ENCODE measurements at places on chromosomes 2 and 18. TPM values are rescaled to one million over a fixed set of nuclear protein-coding genes. Genes with fewer than 3 reads are reported as not detected.

GRCh38 chr18:44961288-44961995, 280.8 kb downstream of the SETBP1 start:
- no peak overlapping the region for H3K4me3 ChIP-seq
- no peak for DNase-seq
- H3K27me3 ChIP-seq = no peaks in the 10 kb centered on the region
- H3K4me1 ChIP-seq = no peaks in the 10 kb centered on the region

GRCh38 chr18:76475450-76476194, 19.4 kb downstream of the ZNF516 start:
- H3K27me3 ChIP-seq = no peaks in the 10 kb centered on the region
- no peak overlapping the region for H3K27ac ChIP-seq
- no peak overlapping the region for H3K4me3 ChIP-seq
- H3K36me3 ChIP-seq = no peaks in the 10 kb centered on the region
- H3K4me1 ChIP-seq = peaks cover 9% of the 10 kb centered on the region
- DNase-seq = no peak

- H3K36me3 ChIP-seq = no peaks in the 10 kb centered on the region
- no peak overlapping the region for H3K27ac ChIP-seq
- no peak for DNase-seq
- H3K4me1 ChIP-seq = no peaks in the 10 kb centered on the region
- no peaks in the 10 kb centered on the region for H3K27me3 ChIP-seq
Observed at GRCh38 chr18:6843308-6843707, 113.8 kb downstream of the ARHGAP28 start.

GRCh38 chr2:9240745-9241144, 34.1 kb downstream of the ASAP2 start:
- no peak overlapping the region for H3K4me3 ChIP-seq
- H3K4me1 ChIP-seq = peaks cover 68% of the 10 kb centered on the region
- DNase-seq = peak; percentile 63
- H3K27ac ChIP-seq = no peak overlapping the region
- no peaks in the 10 kb centered on the region for H3K36me3 ChIP-seq

GRCh38 chr2:196587056-196587455, 52.5 kb upstream of the CCDC150 start:
- no peak for DNase-seq
- no peaks in the 10 kb centered on the region for H3K27me3 ChIP-seq
- no peaks in the 10 kb centered on the region for H3K36me3 ChIP-seq
- H3K4me3 ChIP-seq = no peak overlapping the region
- no peaks in the 10 kb centered on the region for H3K4me1 ChIP-seq

DNA sequence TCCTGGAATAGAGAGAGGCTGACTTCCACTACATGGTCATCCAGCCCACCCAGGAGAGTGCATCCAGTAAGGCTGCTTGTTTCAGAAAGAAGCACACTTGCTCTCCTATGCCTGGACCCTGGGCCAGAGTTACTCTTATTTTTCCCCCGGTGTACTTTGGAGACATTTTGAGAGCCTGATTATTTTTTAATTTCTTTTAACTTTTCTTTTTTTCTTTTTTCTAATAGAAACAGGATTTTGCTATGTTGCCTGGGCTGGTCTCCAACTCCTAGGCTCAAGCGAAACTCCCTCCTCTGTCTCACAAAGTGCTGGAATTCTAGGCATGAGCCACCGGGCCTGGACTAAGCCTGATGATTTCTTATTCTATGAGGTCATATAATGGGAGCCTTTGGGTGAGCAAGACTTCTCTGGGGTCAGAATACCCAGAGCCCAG, 62.2 kb downstream of the RPL37A start:
- no peaks in the 10 kb centered on the region for H3K27me3 ChIP-seq
- DNase-seq = no peak
- peaks cover 11% of the 10 kb centered on the region for H3K4me1 ChIP-seq
- no peaks in the 10 kb centered on the region for H3K36me3 ChIP-seq

The LHCGR gene
- not detected for total RNA-seq

The MAP3K19 gene
- not detected for total RNA-seq

The IL36A gene
- total RNA-seq = not detected

The GAD1 gene
- total RNA-seq = 0.96 TPM

The CAPN13 gene
- not detected for total RNA-seq
